Fibroblast of the aortic adventitia (primary cell): ENCODE measurements at places on chromosomes 7 and 10. TPM values are rescaled to one million over a fixed set of nuclear protein-coding genes. Genes with fewer than 3 reads are reported as not detected.

CACNB2 gene
- 0.82 and 2.1 TPM in 2 replicates for total RNA-seq

DNA sequence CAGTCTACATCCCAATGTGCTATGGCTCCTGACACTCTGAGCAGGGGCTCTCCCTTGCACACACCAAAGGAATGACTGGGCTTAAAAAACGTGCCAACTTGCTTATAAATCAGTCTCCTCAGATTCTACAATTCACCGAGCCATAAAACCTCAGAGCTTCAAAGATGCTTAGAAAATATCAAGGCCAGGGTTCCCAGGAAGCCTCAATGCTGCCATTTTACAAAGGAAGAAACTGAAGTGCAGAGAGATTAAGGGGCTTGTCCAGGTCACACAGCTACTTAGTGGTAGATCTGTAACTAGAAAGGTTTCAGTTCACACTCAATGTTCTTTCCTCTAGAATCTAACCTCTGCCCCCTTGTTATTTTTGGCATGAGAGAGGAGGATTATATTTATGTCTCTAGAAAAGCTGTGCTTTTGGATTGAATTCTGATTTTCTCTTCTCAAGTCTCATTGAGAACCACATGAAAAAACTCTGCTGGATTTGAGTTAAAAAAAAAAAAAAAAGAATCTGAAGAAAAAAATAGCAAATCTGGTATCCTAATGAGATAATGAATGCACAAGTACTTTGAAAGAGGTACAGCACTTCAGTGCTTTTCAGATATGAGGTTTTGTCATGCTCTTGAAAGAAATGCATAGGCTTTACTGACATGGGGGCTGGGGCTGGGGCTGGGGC is 22.3 kb upstream of the TSPAN33 start:
- DNase-seq: no peak

GRCh38 chr7:21106296-21106732 is 319.6 kb upstream of the SP8 start:
- no peak for DNase-seq

GRCh38 chr10:43305876-43306275 is 39.0 kb upstream of the RASGEF1A start:
- DNase-seq: peak; percentile 50

DNA sequence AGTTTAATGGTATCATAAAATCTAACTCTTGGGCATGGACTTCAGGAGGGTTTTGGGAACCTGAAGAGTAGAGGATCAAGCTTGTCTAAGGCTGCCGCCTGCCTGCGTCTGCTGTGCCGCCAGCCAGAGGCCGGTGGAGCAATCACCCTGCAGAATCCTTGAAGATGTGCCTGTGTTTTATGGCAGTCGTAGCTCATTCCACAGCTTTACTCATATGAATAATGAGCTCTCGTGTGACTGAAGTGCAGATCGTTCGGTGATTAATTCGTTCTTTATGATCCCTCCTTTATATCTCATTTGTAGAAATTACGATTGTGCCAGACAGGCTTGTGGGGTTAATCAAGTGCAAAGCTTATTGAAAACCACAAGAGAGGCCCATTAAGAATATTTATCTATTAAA is 100.8 kb downstream of the ACTR3B start:
- no peak for DNase-seq

DNA sequence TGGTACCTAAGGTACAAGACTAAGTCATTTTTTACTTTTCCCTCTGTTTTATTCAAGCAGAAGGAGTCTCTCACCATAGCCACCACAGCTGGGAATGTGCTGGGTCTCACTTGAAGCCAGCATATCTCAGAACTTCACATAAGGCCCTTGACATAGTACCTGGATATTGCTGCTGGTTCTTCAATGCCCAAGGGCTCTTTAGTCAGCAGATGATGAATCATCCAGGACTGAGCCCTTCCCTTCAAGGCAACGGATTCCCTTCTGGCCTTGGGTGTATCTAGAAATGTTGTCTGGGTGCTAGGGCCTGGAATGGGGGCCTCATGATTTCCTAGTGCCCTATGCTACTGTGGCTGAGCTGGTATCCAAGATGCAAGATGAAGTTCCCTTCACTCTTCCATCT is 93.9 kb downstream of the ADCYAP1R1 start:
- DNase-seq: no peak

DNA sequence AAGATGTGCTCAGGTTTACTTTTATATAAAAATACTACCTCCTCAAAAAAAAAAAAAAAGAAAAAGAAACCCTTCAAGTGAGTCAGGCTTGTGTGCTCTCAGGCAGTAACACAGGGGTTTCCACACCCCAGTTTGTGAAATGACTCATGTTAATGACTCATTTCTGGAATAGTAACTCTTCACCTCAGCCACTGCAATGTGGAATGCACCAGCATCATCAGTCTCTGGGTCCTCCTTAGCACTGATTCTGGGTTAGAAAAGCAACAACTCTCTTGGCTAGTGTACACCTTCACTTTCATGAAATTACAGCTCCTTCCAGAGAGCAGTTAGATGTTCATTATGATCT is 110.6 kb downstream of the EMX2 start:
- peak; percentile 82 for DNase-seq

GRCh38 chr7:137165241-137165640 is 178.3 kb downstream of the PTN start:
- DNase-seq: no peak
